SK-MEL-5 (cell line): ENCODE measurements at places on chromosomes 7 and 10. TPM values are rescaled to one million over a fixed set of nuclear protein-coding genes. Genes with fewer than 3 reads are reported as not detected.

Gene MOGAT3
- not detected in 2 replicates for total RNA-seq

Gene ASZ1
- 1.0 and 1.3 TPM in 2 replicates for total RNA-seq

Gene TET1
- total RNA-seq, result 2.9 and 3.3 TPM in 2 replicates

Gene VAX1
- total RNA-seq, result 1.1 and 1.3 TPM in 2 replicates

Gene CYP3A4
- not detected in 2 replicates for total RNA-seq

Gene CCDC126
- total RNA-seq, result 11.9 and 15.8 TPM in 2 replicates

Gene TMEM209
- total RNA-seq, result 31.0 and 34.0 TPM in 2 replicates

Gene PHYHIPL
- 3.2 and 4.3 TPM in 2 replicates for total RNA-seq

GRCh38 chr10:22346096-22346661 lies 883 bp downstream of the SPAG6 start:
- DNase-seq, result no peak

GRCh38 chr10:59805014-59805413 lies 51.8 kb upstream of the MRLN start:
- DNase-seq, result peak; percentile 46

DNA sequence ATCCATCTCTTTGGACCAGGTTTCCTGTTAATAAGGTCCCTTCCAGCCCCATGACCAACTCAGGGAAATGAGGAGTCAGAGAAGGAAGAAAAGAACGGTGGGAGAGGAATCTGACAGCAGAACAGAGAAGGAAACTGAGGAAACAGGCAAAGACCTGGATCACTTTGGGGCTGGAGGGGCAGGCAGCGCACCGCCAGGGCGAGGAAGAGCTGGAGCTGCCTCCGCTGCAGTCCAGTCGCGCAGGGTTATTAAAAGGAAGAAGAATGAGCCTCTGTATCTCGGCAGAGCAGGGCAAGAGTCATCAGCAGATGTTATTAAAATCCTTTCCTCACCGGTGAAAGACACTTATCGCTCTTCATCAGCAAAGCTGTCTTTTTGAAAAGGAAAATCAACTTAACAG lies 37.7 kb upstream of the R3HCC1L start:
- no peak for DNase-seq

DNA sequence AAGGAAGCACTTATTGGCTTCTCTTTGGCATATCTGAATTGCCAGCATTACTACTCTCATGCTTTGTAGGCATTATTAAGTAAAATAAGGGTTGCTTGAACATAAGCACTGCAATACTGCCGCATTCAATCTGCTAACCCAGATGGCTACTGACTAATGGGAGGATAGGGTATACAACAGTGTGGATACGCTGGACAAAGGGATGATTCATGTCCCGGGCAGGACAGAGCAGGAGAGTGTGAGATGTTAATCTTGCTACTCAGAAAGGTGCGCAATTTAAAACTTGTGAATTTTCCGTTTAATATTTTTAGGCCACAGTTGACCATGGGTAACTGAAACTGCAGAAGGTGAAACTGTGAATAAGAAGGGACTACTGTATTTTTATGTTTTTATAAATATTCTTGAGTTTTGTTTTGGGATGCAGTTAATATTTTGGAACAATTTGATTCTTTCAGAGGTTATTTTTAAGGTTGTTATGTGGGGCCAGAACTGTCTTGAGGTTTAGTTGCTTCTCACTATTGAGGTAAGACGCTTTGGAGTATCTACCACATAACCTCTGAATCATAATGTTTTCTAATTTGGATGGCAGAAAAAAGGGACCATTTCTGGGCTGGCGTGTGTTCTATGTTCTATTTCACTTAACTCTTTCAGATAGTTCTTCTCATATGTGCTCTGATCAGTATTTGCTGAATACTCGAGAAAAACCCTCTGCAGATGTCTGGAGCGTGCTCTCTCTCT lies 75.7 kb upstream of the SYPL1 start:
- no peak for DNase-seq

- no peak for DNase-seq
Observed at GRCh38 chr7:98079891-98080648, 26.6 kb upstream of the LMTK2 start.

DNA sequence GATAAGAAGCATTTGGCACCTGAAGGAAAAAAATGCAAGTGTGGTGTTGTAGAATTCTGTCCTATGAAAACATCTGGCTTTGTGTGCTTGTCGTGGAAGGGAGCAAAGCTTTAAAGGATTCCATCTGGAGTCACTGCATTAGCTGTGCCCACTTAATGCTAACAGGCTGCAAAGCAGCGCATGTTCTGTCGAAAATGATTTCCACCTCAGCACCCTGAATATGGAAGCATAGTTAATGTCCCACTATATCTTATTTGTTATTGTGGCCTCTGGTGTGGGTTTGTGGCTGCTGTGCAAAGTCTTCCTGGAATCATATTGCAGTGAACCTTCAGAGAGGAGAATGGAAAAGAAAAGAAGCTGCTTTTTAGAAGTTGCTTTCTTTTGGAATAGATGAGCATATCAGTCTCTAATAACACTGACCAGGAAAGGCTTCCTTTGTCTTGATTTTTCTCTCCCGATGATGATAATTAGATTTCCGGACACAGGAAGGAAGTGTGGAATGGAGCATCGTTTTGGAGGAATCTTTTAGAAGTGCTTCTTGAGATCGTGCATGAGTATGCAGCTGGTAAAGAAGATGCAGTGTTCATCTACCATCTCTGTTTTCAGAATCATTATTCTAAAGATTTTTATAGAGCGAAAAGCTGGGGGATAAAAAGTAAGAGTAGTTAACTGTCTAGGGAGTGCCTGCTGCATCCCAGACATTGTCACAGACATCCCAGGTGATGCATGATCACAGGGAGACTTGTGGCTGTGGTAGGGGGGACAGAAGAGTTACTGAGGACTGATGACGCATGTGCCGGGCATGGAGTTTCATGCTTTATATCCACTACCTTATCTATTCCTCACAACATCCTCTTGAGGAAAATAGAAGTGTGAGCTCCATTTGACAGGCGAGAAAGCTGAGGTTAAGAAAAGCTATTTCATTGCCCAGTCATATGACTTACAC lies 54.6 kb downstream of the TEX36 start:
- no peak for DNase-seq

- DNase-seq, result no peak
Observed at GRCh38 chr7:131726686-131727085, 170.3 kb upstream of the PODXL start.

GRCh38 chr10:4427532-4427931 lies 398.5 kb upstream of the AKR1E2 start:
- DNase-seq, result peak; percentile 42

DNA sequence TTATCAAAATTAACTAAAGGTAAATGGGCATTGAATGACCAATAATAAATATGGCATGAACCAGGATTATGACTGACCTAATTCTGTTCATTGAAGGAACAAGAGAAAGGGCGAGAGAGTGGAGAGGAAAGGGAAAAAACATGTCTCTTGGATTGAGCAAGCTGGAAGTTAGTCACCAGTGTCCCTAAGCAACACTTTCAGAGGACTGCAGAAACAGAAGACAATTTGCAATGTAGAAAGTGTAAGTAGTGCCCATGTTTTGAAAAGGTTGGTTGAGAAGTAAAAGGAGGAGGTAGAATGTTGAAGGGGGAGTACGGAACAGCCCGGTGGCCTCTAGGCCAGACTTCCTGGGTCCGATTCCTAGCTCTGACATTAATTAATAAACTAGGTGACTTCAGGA lies 94.6 kb downstream of the FAS start:
- DNase-seq, result no peak

DNA sequence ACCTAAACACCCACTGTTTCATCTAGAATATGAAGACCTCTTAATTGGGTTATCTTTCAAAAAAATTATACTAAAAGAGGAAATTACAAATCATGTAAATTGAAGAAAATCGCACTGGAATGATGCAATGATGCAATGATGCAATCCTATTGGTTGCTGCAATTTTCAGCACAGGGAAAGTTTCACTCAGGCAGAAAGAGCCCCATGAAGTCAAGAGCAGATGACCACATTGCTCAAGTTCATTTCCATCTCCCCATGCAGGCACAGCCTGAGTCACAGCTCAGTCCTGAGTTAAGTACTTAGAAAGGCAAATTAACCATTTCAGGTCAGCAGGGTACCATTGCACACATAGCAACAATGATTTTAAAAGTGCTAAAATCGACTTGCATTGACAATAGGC lies 180.3 kb upstream of the MYO3A start:
- DNase-seq, result no peak

GRCh38 chr7:96997512-96998032 lies 7.8 kb upstream of the DLX6 start:
- DNase-seq, result no peak

GRCh38 chr10:78038791-78039547 lies 5.3 kb downstream of the RPS24 start:
- no peak for DNase-seq

GRCh38 chr7:117871401-117871777 lies 1.9 kb downstream of the CTTNBP2 start:
- DNase-seq, result no peak

DNA sequence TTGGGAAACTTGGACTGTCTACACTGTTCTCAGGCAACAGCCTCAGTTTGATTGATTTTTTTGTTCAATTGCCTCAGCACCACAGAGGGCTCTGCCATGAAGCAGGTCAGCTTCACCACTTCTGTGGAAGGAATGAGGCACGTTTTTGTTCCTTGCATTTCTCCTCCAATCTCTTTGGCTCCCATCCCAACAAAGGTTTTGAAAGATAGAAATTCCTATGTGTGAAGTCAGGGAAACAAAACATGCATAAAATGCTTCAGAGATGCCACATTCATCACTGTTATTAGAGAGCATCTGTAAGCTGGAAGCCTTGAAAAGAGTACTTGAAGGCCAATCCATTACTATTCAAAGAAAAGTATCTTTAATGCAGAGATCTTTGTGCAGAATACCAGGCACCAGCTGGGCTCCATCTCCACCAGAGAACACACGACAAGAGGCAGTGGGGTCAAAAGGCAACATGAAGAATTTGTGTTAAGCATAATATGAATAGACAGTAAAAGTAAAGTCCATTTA lies 249.1 kb upstream of the LYZL1 start:
- no peak for DNase-seq
